ENCODE measurements at places on chromosomes 5 and 9.

GRCh38 chr5:140141241-140141640 is 15.5 kb downstream of the IGIP start:
- no peak for DNase-seq

- DNase-seq = no peak
Measured at GRCh38 chr9:7313389-7313788, 486.2 kb downstream of the DMAC1 start.

- peak; percentile 34 for DNase-seq
Measured at GRCh38 chr5:58648846-58649245, 66.0 kb downstream of the RAB3C start.

DNA sequence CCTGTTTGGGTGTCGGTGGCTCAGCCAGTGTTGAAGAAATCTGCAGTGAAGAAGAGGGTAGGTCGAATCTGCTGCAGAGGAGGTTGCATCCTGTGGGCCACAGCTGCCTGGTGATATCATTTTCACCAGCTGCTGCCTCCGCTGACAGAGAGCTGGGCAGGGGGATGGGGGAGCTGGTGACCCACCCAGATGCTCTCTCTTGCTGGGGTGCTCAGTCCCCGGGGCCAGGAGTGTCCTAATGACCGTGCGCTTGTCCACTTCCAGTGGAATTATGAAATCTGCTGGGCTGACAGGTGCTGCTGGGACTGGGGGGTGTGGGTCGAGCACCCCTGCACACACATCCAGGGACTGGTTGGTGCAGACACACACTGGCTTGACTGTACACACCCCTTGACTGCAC is 83.2 kb upstream of the IRX4 start:
- no peak for DNase-seq

DNA sequence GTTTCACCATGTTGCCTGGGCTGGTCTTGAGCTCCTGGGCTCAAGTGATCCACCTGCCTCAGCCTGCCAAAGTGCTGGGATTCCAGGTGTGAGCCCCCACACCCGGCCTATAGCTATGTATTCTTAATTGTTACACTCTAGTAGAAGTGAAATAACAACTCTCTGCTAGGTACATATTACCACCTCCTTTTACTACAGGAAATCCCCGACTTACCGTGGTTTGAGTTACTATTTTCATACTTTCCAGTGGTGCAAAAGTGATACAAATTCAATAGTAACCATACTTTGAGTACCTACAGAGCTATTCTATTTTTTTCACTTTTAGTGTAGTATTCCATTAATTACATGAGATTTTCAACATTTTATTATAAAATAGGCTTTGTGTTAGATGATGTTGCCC is 719 bp downstream of the ARL14EPL start:
- no peak for DNase-seq

DNA sequence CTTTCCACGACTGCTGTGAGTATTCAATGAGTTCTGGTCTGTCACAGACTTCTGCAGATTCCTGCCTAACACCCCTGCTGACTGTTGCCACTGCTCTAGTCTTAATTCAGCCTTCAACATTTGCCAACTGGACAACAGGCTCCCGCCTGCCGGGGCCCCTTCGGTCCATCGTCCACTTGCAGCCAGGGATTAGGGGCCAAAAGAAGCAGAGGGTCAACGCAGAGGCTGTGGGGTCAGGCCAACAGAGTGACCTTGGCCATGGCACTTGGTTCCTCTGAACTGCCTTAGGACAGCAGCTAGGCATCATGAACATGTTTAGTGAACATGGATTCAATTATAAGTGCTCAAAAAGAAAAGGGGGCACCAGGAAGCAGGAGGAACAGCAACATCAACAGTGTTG is 28.7 kb downstream of the MORN5 start:
- DNase-seq = no peak

GRCh38 chr5:6774721-6775204 is 61.5 kb downstream of the TENT4A start:
- DNase-seq = no peak

DNA sequence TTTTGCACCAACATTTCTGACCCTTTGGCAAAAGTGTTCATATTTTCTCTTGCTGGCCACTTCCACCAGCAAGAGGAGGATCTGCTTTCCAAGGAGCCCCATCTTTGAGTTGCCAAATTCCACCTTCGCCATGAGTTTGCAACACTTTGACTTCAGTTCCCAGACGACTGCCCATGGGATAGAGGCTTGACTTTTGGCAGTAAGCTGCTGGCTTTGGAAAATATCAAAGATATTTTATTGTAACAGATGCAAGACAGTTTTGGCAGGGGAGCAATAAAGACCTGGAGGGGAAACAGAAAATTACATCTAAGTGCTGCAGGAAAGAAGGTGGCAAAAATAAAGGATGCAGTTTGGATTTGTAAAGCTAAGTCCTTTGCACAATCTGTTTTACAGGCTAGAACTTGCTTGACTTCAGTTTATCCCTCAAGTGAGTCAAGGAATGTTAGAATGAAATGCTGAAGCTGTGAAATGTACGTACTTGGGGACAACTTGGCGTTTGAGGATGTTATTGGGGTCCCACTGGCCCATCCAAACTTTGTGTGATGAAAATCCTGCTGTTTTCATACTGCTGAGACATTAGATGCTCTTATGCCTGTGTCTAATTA is 232.9 kb downstream of the GOLPH3 start:
- no peak for DNase-seq

DNA sequence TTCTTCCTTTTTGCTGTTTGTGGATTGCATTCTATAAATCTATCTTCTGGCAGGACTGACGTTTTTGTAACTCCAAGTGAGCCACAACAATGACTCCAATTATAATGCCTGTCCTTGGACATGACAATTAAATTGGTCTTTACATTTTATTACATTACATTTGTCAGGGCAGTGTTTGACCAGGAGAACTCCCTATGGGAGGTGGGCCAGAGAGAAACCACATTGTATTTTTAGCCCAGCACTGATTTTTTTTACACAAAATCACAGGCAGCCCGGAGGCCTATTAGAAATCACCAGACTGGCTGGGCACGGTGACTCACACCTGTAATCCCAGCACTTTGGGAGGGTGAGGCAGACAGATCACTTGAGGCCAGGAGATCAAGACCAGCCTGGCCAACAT is 99.1 kb upstream of the SMC5 start:
- no peak for DNase-seq

DNA sequence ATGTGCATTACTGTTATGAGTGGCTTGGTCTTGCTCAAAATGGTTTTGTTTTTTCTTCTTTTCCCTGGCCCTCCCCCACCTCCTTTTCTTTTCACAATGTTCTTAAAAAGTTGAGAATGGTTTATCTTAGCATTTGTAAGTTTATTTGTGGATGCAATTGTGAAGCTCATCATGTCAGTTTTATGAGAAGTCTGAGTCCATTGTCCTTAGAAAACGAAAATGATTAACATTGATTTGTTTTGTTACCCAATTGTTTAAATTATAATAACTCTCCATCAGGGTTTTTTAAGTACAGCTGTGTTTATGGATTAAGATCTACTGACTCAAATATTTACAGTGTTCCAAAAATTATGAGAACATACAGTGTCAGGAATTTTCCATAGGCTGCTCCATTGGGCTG is 511.3 kb upstream of the PAPPA start:
- DNase-seq = no peak

GRCh38 chr5:146877178-146877681 is 1.3 kb downstream of the PPP2R2B start:
- no peak for DNase-seq

GRCh38 chr5:173673295-173674101 is 57.0 kb upstream of the BOD1 start:
- no peak for DNase-seq

- no peak for DNase-seq
Measured at GRCh38 chr9:12698986-12699385, 5.8 kb downstream of the TYRP1 start.

DNA sequence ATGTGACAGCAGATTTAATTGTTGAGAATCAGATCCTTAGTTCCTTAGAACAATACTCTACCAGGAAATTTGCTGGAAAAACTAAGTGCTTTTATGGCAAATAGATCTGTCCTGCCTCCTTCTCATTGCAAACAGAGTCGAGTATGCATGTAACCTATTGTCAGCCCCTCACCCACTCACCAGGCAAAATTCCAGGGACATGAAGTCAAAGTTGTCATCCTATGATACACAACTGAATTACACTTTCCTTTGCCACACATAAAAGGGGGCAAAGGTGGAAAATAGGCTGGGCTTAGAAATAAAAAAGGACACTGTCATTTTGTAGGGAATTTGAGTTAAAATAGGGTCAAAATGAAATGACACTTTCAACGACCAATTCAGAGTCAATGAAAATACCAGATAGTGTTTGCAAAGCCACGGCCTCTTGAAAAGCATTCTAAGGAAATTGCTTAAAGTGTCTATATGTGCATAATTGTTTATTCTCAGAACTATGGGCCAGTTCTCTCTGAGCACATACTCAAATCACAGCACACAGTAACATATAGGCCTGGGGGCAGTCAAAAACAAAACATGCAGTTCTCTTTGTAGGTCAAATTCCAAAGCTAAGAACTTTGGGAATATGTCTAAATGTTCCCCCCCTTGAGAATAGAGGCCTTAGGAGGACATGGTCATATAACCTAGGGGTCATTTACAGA is 452.8 kb downstream of the NFIB start:
- no peak for DNase-seq

DNA sequence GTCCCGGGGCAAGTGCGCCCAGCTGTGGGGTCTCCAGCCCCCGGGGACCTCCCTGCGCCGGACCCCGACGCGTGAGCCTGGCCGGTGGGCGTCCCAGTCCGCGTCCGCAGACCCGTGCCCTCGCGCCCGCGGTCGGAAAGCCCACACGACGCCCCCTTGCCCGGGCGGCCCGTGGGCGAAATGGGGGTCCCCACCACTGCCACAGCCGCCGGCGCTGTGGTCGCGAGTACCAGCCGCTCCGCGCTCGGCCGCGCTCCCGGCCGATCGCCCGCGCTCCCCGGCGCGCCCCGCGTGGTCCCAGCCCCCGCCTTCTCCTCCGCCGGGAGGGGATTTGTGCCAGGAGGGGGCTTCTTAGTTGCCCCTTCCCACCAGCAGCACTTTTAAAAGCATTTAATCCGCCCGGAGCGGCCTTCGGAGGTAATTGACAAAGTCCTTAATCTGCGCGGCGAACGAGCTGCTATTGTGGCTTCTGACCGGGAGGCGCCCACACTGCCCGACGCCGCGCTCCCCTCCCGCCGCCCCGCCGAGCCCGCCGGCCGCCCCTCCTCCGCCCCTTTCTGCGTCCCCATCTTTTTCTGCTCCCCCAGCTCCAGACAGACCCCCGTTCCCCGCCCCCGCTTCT is 469 bp upstream of the FIBCD1 start:
- DNase-seq = no peak

GRCh38 chr9:124929464-124929863 is 11.4 kb downstream of the GOLGA1 start:
- DNase-seq = no peak

GRCh38 chr9:133239533-133240090 is 30.6 kb upstream of the OBP2B start:
- DNase-seq = no peak

GRCh38 chr5:73655521-73656160 is 29.6 kb downstream of the ARHGEF28 start:
- no peak for DNase-seq

GRCh38 chr5:32572778-32573480 is 12.4 kb upstream of the SUB1 start:
- no peak for DNase-seq

DNA sequence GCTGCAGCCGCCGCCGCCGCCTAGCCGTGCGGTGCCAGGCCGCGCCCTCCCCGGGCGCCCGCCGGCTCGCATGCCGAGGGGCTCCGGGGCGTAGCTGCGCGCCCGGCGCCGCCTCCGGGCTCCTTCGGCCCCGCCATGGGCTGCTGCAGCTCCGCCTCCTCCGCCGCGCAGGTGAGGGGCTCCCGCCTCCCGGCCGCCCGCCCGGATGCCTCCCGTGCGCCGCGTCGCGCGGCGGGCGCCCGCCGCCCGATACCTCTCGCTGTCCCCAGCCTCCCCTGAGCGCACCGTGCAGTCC is 230 bp downstream of the SLC44A1 start:
- no peak for DNase-seq

DNA sequence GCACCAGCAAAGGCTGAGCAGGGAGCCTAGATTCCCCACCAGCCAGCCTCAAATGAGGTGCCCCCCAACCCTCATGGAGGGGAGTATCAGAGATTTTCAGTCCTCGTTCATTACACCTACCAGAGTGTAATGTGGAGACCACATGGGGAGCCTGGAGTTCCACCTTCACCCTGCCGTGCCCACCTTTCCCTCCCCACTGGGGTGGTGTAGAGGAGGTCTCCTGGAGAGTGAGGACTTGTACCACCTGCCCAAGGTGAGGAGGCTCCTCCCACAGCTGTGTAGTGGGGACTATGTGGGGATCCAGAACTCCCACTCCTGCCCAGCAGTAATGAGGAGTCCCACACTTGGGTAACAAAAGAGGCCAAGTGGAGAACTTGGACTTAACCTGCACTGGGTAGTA is 221.8 kb downstream of the SAXO1 start:
- DNase-seq = no peak

DNA sequence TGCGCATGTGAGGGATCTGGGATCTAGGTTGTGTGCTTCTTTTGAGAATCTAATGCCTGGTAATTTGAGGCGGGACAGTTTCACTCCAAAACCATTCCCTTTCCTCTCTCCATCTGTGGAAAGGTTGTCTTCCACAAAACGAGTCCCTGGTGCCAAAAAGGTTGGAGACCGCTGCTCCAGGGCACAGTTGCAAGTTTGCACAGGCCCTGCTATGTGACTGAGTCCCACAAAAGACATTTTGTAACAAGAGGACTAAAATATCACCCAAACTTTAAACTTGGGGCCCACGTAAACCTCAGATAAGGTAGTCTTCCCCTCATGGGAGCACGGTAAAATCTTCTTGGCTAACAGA is 5.8 kb upstream of the ZNF367 start:
- no peak for DNase-seq

DNA sequence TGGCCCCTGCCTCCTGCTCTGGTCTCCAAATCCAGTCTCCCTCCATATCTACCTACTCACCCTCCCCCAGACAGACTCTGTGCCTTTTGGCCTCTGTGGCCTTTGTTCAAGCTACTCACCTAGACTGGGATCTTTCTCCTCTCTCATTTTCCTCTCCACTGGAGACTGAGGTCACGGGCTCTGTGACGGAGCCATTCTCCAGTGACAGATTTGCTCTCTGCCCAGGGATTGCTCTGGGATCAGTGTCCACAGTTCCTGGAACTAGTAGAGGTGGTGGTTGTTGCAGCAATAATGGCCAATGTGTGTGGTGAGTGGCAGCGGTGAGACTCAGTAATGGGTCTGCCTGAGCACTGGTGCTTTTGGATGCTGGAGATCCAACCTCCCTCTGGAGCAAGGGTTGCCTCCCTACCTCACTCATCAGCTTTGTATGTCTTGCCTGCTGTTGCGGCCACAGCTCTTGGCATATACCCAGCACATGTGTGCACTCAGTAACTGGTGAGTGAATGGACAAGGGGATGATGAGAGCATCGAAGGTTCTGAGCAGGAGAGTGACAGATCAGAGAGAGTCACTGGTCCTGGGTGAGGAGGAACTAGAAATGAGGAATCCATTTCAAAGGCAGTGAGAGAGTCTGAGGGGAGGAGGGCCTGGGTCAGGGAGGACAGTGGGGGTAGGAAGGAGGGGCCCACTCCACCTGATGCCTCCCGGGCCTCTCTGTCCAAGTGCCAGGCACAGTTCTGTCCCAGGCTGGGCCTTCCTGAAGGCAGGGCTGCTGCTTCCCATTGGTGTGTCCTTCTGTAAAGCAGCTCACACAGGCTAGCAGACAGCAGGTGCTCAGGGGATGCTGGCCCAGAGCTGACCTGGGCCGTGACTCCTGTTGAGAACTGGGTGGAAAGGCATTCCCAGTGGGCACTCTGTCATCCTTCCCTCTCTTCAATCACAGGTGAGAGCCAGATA is 96.5 kb upstream of the PITX1 start:
- no peak for DNase-seq
